Motor neuron (in vitro differentiated cells): ENCODE measurements at places on chromosomes 5 and 9. TPM values are rescaled to one million over a fixed set of nuclear protein-coding genes. Genes with fewer than 3 reads are reported as not detected.

DNA sequence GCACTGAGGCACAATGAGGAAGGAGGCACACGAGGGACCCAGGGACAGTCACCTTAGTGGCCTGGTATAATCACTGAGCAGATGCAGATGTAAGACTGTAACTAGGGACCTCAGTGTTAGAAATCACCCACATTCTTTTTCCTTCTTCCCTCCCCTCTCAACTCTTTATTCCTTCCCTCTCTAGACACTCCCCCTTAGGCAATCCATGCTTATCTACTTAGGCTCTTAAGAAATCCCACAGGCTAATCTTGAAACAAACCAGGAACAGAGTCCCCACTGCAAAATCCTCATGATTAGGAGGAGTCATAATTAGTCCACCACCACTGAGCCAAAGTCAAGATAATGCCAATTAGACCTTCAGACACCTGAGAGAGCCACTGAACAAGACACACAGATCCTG is 84.7 kb downstream of the ELAVL2 start:
- no peak for ATAC-seq

DNA sequence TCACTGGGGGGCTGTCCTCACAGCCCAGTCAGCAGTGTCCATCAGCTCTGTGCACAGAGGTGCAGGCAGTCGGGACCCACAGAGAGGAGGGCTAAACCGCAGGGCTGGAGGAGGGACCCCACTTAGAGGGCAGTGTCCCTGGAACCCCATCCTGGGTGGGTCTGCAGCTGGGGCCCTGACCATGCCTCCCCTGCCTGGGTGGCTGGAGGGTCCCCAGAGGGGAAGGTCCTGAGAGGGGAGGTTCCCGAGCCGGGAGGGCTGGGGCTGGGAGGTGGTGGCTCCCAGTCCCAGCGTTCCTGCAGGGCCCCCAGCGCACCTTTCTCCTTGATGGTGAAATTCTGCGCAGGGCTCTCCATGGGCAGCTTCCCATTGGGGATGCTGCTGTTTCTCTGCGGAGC is 32.7 kb downstream of the EXOC3 start:
- ATAC-seq, result no peak

DNA sequence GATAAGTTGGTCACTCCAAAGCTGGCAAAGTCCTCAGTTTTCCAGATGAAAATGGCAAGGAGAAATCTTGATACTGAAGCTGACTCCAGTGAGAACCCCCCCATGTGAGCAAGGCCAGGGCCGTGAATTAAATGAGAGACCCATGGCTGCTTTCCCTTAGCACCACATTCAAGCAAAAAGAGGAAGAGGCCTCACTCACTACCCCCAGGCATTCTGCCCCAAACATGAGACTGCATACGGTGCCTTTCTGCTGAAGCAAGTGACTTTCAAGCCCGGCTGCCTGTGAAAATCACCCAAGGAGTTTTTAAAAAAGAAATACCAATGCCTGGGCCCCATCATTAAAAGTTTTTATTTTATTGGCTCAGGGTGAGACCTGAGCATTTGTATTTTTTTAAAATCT is 66.9 kb downstream of the TMEM252 start:
- no peak for ATAC-seq

DNA sequence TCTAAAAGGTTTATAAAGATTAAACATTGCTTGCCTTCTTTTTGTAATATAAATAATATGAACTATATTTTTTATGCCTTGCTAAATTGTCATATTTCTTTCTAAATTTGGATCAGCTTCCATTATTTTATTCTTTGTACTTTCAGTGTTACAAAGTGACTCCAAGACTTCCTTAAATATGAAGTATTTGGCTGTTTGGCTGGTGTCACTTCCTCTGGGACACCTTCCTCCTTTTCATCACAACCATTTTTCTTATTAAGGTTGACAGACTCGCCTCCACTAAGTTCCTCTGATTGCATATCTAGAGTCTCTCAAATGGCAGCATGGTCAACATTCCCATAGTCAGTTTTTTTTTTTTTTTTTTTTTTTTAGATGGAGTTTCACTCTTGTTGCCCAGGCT is 73.8 kb upstream of the SLC1A1 start:
- ATAC-seq, result no peak

GRCh38 chr9:97849980-97850379 is 3.0 kb upstream of the FOXE1 start:
- no peak for ATAC-seq

- ATAC-seq, result no peak
Measured at GRCh38 chr9:29311221-29311620, 1737.9 kb upstream of the C9orf72 start.

DNA sequence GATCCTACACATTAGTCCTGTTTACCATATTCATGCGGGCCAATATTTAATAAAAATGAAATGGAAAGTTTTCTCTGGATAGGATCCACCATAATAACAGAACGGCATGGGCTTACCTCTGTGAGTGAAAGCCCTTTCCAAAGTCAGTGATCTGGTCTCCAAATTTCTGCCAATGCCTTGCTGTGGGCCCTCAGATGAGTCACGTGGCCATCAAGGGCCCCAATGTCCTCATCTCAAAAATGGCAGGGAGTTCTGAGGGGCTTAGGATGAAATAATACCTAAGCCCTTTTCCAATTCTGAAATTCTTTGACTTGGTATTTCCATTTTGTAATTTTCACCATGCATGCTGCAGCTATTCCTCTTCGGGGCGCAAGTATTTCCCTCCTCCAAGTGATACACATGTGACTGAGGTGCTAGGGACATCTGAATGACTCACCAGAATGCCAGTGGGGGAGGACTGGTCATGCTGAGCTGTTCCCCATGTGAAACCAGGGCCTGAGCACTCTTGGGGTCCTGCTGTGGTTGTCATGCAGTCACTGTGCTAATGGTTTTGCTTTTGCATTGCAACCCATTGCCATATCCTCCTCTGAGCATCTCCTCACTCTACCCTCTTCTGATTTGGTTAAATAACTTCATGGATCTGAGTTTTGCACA is 35.0 kb downstream of the ITK start:
- ATAC-seq, result no peak

GRCh38 chr9:106074006-106074405 is 379.7 kb downstream of the TMEM38B start:
- no peak for ATAC-seq

DNA sequence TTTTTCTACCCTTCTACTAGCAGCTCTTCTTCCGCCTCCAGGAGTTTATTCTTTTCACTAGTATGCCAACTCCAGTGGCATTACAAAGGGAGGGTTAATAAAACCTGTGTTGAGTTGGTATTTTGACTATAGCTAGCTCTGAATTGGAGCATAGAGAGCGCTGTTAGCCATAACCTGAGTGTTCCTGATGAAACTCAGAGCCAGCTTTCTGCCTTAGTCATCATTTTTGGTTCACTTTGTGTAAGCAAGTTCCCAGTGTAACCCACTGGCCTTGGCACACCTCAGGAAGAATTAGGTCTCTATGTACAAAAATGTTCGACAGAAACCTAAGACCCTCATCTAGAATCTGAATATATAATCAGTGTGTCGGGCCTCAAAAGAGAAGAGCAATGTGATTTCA is 238.9 kb downstream of the NR3C1 start:
- ATAC-seq, result no peak

- ATAC-seq, result no peak
Measured at GRCh38 chr5:23268136-23268535, 239.3 kb upstream of the PRDM9 start.

DNA sequence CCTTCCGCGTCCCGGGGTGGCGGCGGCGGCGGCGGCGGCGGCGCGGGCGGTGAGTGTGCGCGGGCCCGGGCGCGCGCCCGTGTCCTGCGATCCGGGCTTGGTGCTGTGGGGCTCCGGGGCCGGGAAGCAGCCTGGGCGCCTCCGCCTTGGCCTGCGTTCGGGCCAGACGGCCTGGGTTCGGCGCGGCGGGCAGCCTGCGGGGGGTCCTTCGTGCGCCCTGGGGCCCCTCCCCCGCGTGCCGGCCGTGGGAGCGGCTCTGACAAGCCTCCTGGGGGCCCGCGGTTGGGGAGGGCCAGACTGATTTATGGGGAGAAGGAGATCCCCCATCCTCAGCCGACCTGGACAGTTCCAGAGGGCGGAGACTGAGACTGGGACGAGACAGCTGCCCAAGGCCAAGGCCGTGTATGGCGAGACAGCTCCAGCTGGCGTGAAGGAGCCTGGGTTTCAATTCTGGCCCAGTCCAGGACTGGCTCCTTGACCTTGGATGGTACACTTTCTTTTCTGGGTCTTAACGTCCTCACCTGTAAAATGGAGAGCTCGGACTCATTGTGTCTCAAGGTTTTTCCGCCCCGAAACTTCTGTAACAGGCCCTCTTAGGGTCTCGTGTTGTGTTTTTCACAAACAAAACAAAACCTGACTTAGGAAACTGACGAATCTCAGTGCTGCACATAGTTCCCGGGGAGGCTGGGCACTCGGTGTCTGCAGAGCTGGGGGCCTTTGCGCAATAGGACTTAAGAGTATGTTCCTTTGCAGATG is 603 bp downstream of the TMEM268 start:
- ATAC-seq, result peak; percentile 84

DNA sequence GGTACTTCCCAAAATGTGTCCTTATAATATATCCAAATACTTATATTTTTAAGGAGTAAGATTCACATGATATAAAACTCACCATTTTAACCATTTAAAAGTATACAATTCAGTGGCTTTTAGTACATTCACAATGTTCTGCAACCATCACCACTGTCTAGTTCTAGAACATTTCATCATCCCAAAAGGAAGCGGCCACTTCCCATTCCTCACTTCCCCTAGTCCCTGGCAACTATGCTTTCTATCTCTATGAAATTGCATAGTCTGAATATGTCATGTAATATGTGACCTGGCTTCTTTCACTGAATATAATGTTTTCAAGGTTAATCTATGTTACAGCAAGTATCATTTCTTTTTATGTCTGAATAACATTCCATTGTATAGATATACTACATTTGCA is 615.1 kb upstream of the SGCD start:
- ATAC-seq, result no peak

DNA sequence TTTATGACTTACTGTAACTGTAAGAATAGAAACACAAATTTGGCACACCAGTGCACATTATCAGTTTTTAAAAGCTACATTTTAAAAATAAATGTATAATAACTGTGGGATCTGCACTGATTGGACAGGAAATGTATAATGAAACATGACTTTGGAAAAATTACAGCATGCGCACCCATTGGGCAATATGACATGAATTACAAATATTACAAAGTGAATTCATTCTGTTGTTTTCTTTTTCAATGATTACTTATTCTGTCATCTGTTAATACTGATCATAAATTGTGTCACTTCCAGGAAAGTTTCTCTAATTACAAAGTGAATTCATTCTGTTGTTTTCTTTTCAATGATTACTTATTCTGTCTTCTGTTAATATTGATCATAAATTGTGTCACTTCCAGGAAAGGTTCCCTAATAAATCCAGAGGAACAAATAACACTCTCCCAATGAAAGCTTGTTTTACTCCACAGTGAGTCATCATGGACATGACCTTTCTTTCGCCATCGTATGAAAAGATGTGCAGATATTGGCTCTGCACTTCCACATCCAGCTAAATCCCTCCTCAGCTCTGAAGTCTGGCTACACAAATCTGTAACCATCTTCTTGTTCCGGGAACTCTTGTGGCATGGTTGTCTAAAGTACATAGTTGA is 297.0 kb upstream of the HAPLN1 start:
- peak; percentile 89 for ATAC-seq

- ATAC-seq, result no peak
Measured at GRCh38 chr9:2761424-2761823, 44.1 kb downstream of the KCNV2 start.

DNA sequence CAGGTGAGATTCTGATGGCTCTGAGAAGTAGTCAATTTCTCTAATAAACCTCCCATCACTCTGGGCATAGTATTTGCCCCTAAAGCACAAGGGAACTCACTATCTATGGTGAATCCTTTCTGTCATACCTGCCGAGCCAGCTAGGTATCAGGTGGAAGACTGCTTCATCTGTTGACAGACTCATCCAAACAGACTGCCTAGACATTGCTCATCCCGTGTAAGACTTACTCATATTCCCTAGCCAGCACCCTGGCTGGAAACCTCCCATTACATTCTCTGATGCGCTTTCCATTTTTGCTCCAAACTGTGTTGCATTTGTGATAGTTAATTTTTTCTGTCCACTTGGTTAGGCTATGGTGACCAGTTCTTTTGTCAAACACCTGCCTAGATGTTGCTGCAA is 595.9 kb downstream of the DNAH5 start:
- ATAC-seq, result no peak

DNA sequence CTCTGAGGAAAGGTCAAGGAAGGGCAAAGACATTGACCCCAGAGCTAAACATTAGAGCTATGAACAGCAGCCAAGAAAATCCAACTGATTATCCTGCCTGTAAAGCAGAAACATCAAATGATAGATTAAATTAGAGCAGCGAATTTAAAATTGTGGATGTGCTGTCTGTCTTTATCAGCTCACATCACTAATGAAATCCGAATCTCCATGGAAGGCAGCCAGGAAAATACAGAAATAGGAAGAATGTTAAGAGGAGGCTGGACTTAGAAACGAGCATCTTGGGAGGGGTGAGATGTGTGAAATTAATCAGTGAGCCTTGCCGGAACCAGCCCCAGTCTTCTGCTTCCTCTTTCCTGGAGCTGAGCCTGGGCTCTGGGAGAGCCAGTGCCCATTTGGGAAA is 191.0 kb downstream of the PJA2 start:
- ATAC-seq, result no peak

DNA sequence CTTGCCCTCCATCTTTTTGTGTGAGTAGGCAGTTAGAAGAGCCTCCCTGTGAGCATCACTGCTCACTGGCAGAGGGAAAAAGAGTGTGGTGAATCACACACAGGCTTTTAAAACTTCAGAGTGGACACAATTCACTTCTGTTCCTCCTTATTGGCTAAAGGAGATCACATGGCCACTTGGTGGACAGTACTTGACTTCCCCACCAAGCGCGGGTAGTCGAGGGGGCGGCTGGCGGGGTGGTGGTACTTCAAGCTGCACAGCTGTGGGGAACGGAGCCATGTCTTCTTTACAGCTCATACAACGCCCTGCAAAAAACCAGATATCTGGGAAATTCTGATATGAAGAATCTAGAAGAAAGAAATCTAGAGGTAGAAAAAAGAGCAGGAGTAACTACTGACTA is 95.4 kb downstream of the PAM start:
- no peak for ATAC-seq

- ATAC-seq, result peak; percentile 71
Measured at GRCh38 chr5:61575103-61575502, 243.0 kb downstream of the ZSWIM6 start.

Gene MYMK
- not detected in 2 replicates for total RNA-seq

Gene PCDHB7
- 0.50 and 0.87 TPM in 2 replicates for total RNA-seq

Gene LPAR1
- total RNA-seq, result 14.7 and 15.4 TPM in 2 replicates

Gene TRIM7
- total RNA-seq, result 0.32 and 0.38 TPM in 2 replicates
